ENCODE measurements at places on chromosomes 1 and 21.

GRCh38 chr1:231460614-231461013, 38.5 kb upstream of the EGLN1 start:
- DNase-seq, result peak; percentile 32

DNA sequence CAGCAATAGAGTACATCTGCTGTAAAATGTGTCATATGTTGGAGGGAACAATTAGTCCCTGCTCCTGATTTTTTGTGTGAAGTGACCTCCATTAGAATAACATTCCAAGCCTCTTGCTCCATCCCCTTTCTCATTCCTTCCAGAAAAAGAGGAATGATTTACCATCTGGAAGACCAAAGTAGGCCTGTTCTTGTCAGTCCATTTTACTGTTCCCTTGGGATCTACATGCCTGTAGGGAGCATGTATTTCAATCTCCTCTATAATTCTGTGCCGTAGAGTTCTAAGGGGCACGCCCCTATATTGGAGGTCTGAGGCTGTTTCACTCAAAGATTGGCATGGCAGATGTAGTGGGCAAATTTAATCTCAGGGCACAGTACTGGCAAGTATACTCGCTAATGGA, 48.8 kb upstream of the MAN1A2 start:
- no peak for DNase-seq

DNA sequence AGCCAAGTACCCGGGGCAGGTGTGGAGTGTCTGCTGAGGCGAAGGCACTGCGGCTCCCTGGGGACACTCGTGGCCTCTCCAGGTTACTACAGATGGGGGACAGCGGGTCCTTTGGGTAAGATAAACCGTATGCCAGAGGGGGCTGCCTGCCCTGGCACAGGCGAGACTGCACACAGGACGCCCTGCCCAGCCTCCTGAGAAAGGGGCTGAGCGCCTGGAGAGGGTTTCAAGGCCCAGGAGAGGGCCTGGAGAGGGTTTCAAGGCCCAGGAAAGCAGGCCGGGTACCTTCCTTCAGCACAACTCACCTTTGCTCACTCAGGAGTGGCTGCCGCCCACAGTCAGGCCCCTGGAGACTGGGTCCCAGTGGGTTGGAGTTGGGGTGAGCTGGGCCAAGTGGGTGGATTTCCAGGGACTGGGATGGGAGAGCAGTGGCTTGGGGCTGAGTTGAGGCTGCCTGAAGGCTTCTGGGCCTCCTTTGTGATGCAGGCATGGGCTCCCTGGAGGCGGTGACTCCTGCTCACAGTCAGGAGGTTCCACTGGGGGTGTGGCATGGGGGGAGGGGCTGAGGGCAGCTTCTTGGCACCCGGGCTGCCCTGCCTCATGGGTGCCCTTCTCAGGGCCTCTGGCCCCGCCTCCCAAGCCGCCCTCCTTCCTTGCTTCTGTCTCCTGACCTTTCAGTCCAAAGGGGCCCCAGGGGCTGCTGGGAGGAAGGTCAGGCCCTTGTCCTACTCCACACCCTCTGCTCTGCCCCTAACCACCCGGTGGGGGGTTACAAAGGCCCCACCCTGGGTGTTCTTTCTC, at the start of gene MMEL1:
Gene MMEL1 (minus strand): TSS at position 456 of the 801 bp plus-strand sequence. CDS start 3,532 bp downstream, outside the sequence.
- DNase-seq, result no peak

DNA sequence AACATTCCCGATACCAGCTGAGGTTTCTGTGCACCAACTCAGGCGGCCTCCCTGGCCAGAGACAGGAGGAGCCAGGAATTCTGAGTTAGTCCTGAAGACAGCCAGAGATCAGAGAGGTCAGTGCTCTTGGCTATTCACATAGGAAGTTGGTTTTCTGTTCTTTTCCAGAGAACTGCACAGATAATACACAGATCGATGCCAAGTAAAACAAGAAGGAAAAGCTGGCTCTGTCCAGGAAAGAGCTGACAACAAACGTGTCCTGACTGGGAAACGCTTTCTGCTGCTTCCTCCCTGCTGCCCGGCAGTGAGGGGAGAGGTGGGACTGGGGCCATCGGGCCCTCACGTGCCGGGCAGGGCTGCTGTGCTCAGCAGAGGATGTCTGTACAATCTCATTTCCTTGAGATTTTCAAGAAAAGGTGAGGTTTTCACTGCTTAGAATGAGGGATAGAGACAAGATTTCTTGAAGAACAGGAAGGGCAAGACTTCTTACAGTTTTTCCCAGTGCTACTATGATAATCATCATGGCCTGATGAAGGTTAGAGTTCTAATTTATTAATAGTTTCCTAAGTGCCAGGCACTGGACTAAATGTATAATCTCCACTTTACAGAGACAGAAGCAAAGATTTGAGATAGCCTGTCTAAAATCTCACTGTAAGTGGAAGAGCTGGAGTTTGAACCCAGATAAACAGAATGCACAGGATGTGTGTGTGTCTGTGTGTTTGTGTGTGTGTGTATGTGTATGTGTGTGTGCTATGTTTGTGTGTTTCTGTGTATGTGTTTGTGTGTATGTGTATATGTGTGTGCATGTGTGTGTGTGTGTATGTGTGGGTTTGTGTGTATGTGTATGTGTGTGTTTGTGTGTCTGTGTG, 211.0 kb upstream of the RAB4A start:
- no peak for DNase-seq

- DNase-seq, result no peak
Observed at GRCh38 chr1:1361982-1362423, 3.6 kb upstream of the MXRA8 start.

DNA sequence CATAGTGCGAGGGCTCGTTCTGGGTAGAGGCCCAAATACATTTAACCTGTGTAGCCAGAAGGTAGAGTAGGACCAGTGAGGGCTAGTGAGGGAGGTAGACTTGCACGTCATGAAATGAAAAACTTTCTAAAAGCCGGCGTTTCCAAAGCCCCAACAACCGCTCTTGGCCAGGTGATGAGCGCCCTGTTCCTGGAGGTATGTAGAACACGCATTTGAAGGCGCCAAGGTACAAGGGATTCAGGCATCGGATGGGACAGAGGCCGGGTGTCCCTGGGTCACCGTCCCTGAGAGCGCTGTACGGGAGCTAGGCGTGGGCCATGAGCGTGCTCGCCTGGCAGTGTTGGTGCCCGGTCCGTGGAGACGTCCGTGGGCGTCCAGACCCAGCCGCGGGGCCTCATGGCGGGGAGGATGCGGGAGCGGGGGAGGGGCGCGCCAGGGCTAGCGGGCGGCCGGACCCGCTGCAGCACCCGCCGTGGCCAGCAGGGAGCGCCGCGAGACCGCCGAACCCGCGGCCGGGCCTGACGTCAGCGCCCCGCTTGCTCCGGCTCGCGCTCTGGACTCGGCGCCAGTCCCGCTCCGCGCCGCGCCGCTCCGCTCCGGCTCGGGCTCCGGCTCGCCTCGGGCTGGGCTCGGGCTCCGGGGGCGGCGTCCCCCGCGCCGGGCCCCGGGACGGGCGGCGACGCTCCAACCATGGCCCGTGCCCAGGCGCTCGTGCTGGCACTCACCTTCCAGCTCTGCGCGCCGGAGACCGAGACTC, at the start of gene PTPRU:
Gene PTPRU (plus strand): TSS at position 568 of the 757 bp plus-strand sequence. CDS start 123 bp downstream, at position 691.
- DNase-seq, result peak; percentile 76

GRCh38 chr1:89041721-89042120, 19.1 kb upstream of the GBP3 start:
- no peak for DNase-seq

GRCh38 chr1:95086949-95087533, 14.3 kb upstream of the ALG14 start:
- no peak for DNase-seq

DNA sequence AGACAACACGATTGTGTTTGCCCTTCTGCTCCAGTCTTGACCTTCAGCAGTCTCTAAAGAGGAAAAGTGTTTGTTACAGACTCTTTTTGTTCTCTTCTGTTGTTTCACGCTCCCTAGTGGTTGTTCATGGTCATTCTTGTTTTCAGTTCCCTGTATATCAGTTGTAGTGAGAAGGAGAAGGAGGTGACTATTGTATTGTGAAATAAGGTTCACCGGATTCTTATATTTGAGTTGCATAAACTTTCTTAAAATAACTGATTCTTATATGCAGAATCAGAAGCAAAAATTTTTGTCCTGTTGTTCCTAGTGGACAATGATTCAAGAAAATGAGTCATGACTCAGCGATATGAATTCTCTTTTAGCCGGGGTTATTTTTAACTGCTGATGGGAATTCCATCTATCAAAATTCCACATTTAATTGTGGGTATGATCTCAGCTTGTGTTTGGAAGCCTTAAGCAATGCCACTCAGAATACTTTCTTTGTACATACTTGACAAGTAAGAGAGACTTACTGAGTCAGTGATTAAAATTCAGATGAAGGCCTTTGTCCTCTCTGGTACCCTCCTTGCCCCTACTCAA, 152.2 kb downstream of the CLEC20A start:
- DNase-seq, result no peak

DNA sequence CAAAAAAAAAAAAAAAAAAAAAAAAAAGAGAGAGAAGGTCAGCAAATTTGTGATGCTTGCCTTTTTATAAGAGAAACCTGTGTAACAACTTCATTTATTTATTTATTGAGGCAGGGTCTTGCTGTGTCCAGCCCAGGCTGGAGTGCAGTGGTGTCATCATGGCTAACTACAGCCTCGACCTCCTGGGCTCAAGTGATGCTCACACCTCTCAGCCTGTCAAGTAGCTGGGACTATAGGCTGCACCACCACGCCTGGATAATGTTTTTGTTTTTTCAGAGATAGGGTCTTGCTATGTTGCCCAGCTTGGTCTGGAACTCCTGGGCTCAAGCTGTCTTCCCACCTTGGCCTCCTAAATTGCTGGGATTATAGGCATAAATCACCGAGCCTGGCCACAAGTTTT, 42.4 kb downstream of the DHCR24 start:
- DNase-seq, result no peak

GRCh38 chr1:205770618-205771017, 4.7 kb downstream of the RAB29 start:
- DNase-seq, result no peak

GRCh38 chr1:11869104-11869503, 10.4 kb upstream of the NPPB start:
- no peak for DNase-seq

- DNase-seq, result no peak
Observed at GRCh38 chr1:51663721-51664120, 46.8 kb downstream of the OSBPL9 start.

GRCh38 chr1:30420519-30421050, 302.8 kb downstream of the MATN1 start:
- no peak for DNase-seq

GRCh38 chr1:166600574-166600973, 238.7 kb upstream of the POGK start:
- DNase-seq, result no peak

DNA sequence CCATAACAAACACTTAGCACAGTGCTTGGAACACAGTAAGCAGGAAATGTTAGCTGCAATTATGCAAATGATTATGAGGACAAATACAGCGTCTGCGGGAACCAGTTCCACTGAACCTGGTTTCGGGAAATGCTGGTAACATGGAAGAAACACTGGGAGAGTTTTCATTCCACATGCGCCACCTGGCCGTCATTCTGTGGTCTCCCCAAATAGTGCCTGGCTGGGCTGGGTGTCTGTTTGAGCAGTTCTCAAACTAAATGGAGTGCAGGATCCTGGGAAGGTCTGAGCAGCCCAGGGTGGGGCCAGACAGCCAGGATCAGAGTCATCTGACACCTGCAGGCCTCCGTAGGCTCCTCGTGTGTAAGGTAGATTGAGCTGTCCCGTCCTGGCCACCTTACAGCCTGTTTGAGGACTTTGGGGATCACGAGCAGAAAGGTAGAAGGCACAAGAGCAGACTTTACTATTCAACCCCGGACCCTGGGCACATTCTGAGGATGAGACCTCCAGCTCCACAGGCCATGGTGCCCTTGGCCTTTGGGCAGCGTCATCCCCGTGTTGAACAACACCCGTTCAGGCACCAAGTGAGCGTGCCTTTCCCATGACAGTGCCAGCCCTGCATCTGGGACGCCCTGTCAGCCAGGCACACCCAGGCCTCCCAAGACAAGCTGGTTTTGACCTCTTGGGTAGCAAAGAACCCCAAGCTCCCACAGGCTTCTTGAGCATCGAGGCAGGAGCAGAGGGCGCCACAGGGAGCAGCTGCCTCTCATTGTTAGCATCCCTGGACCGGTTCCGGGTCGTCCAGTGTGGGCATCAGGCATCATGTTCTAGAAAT, 101.9 kb downstream of the PRDM2 start:
- DNase-seq, result no peak

GRCh38 chr1:153428791-153429190, 12.5 kb downstream of the S100A7A start:
- no peak for DNase-seq

- DNase-seq, result peak; percentile 42
Observed at GRCh38 chr1:45512641-45513054, 9.0 kb downstream of the PRDX1 start.

DNA sequence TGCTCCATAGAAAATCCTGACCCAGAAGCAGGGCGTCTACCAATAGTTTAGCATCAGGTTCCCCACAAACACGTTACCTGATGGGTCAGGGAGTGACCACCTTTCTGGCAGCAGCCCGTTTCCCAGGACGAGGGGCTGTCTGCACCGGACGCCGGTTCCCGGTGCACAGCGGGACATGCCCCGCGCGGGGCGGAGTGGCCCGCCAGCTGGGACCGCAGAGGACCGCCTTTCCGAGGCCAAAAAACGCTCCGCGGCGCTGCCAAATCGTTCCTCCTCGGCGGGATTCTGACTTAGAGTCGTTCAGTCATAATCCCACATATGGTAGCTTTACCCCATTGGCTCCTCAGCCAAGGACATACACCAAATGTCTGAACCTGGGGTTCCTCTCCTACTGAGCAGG, 126.1 kb downstream of the LIPI start:
- DNase-seq, result no peak

DNA sequence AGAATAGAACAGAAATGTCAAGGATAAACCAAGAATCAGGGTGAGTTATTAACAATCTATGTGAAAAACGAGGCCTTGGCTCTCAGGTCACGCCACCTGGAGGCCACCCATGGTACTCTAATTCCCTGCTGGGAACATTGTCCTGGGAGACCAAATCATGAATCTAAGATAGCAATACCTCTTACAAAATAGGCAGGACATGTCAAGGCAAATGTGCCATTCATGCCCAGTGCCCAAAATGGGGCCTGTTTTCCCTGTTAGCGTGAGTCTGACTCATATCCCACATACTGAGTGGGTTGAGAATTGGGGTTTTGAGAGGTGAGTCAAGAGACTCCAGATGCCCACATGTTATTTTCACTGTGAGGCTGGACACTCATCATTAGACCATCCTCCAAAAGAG, 380.8 kb downstream of the HHIPL2 start:
- DNase-seq, result no peak

- DNase-seq, result no peak
Observed at GRCh38 chr1:102851616-102852015, 256.7 kb downstream of the COL11A1 start.

DNA sequence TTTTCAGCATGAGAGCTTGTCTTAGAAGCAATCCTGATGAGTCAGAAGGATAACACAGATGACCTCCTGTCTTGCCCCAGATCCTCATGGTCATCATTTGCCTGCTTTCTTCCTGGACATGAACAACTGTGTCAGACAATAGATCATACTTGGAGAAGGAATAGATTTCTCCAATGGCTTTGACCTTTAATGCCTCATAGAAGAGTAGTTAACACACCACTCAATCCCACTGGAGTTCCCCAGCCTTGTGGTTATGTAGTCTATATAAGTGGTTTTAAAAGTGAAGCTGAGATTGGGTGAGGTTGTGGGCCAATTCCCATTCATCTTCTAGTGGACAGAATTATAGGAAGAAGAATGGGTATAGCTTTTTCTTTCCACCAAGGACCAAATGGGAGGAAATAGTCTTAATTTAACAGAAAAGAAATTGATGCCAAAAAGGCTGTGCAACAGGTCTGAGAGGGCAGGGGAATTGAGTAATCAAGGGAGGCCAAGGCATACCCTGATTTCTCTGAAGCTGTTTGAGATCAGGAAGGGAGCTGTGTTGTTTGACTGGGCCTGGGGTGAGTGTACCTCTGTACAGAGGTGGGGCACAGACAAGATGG, 14.4 kb downstream of the PRCC start:
- DNase-seq, result no peak

GRCh38 chr1:216119600-216119999, 303.6 kb downstream of the USH2A start:
- no peak for DNase-seq

Data from stimulated activated CD4-positive, alpha-beta T cell treated with anti-CD3 and anti-CD28 coated beads, Interleukin-12 subunit alpha, Interleukin-12 subunit beta, amount 100 ng/mL, for 24 hours (primary cell).